ENCODE measurements at places on chromosomes 6 and 20.

- no peak for DNase-seq
These were observed 308.7 kb downstream of the PKHD1 start for GRCh38 chr6:51778666-51779065.

GRCh38 chr6:79269877-79270276, 35.4 kb upstream of the HMGN3 start:
- DNase-seq, result peak; percentile 48

DNA sequence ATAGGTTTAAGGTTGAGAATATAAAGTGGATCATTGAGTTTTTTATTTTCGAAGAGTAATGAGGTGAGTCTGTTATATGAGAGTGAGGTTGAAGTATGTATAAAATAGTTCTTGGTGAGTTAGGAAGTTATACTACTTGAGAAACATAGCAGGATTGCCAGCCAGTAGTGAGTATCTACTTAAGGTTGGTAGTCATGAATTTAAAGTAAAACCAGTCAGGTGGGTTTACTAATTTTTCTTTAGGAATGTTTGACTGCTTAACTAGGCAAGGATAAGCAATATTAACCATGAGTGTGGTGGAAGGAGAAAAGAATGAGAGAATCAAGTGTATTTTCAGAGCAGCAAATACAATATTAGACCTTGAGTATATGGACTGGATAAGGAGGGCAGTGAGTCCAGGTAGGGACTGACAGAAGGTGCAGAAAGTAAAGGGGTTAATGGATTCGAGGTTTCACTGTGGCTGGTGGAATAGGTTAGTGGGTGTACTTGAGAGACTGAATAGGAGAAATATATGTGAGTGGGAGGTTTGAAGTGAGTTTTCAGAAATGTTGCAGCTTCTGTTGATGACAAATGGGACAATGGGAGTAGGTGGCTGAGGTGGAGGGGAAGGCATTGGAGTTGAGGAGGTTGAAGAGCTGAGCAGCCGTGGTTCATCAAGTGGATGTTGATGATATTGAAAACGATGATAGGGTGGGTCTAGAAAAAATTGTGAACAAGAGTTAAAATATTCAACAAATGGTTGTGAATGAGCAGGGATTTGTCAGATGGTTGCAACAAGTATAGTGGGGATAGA, 232.5 kb upstream of the ASCC3 start:
- no peak for DNase-seq

GRCh38 chr6:489001-489400, 97.4 kb downstream of the IRF4 start:
- DNase-seq, result no peak

- DNase-seq, result no peak
These were observed 22.0 kb downstream of the ZNF341 start for GRCh38 chr20:33753763-33754162.

DNA sequence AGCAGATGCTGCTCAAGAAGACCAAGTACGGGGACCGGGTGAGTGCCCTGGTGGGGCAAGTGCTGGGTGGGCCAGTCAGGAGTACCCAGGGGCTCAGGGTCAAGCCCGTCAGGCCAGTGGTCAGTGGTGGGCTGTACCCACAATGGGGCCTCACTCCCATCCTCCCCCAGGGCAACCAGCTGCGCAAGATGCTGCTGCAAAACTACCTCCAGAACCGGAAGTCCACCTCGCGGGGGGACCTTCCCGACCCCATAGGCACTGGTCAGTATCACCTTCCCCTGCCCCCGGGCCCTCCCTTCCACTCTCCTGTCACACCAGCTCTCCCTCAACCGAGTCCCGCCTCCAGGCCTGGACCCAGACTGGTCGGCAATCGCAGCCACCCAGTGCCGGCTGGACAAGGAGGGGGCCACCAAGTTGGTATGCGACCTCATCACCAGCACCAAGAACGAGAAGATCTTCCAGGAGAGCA, 27.0 kb downstream of the UQCC2 start:
- no peak for DNase-seq

All from COLO829 (cell line).